ENCODE measurements at places on chromosomes 6 and 20.

- no peak for DNase-seq
These were observed 569.8 kb downstream of the QKI start for GRCh38 chr6:163984124-163984936.

GRCh38 chr6:104954190-104954797, 2.6 kb upstream of the LIN28B start:
- no peak for DNase-seq

DNA sequence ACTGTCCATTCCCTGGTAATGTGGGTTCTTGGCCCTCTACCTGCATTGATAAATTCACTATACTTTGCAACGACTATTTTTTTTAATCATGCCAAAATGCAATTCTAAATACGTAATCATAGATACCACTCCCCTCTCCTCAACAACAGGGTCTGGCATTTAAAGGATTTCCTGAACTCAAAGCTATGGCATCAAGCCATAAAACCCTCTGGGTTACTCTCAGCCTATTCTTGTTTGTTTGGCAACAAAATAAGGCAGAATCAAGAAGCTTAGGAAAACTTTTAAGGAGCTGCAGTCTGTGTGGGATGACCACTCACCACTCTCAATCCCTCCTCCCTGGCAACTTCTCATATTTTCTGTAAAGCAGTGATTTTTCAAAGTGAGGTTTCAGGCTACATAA, 669.9 kb upstream of the ID4 start:
- no peak for DNase-seq

DNA sequence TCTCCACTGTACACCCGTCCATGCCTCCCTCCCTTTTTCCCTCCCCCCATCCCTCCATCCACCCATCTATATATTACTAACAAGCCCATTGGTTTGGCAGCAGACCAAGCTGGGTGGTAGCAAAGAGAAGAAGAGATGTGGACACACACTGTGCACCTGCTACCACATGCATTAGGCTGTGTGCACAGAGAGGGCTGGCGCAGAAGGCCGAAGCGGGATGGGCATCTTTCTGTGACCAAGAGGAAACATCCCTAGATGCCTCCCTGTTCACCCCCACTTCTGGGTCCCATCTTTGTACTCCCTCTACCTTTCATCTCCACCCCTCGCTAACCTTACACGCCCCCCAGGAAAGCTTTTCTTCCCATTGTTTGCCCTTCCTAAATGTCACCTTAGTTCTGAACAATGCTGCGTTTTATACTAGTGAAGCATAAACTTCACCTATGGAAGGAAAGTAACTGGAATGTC, 64.9 kb upstream of the AFDN start:
- no peak for DNase-seq

DNA sequence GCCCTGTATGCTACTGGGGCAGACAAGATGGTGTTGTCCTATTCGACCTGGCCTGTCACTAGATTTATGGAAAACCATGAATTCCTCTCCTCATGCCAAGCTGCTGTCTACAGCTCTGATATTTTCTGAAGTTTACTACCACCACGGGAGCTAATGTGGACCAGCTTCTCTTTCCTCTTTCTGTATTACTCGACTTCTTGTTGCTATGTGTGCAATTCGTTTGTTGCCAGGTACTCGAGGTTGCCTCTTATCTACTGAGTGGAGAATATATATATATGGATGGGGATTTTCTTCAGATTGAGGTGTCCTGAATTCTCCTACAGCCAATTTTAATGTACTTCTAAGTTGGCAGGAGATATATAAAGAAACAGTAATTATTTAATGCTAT, 34.7 kb downstream of the MAN1A1 start:
- DNase-seq: no peak

DNA sequence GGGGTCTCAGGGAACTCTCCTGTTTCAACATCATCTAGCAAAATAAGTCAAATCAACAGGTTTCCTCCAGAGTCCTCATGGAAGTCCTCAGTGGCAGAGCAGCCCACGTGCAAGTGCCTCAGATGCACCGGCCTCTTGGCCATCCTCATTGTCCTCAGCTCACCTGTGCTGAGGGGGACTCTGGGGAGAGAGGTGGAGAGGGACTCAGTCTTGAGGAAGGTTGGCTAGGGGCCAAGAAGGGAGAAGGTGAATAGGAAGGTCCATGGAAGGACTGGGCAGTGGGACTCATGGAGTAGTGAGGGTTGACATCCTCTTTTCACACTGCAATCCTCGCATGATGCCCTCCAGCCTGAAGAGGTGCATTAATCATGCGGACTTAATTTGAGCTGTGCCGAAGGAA, 77.9 kb upstream of the DUSP22 start:
- no peak for DNase-seq

- no peak for DNase-seq
These were observed 85.4 kb upstream of the TNFAIP3 start for GRCh38 chr6:137781639-137782038.

GRCh38 chr6:137665342-137665934, 171.2 kb upstream of the OLIG3 start:
- DNase-seq: no peak

GRCh38 chr6:32181915-32182529, 2.0 kb downstream of the AGER start:
- DNase-seq: no peak

- no peak for DNase-seq
These were observed 86.3 kb downstream of the SLC22A23 start for GRCh38 chr6:3370361-3371221.

- DNase-seq: no peak
These were observed 112.0 kb downstream of the LAMP5 start for GRCh38 chr20:9626357-9626756.

GRCh38 chr6:27777126-27777525, 135.1 kb downstream of the OR2B2 start:
- DNase-seq: no peak

GRCh38 chr20:46994341-46994740, 99.7 kb downstream of the EYA2 start:
- DNase-seq: peak; percentile 58

DNA sequence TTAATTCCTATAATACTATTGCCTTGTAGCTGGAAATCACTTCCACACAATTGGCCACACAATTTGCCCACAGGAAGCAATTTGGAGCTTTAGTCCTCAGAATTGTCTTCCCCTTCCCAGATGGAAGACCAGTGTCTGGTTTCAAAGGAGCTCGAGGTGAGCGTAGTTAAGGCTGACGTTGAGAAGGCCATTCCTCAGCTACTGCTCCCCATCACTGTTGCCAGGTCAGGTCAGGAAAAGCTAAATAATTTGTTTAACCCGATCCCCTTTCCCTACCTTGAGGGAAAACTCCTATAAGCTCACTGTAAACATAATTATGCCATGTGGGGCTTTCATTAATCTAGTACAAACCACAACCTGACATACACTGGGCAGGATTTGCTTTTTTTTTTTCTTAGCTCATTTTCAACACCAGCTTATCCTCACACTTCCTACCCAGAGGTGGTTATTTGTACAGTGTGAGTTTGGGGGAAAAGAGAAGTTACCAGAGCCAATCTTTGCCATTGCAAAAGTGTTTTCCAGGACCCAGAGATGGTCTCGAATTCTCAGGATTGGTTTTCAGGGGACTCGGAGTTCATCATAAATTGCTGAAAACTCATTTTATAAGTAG, 242.7 kb downstream of the CLIC5 start:
- no peak for DNase-seq

- DNase-seq: no peak
These were observed 543.6 kb upstream of the CITED2 start for GRCh38 chr6:139917951-139918630.

GRCh38 chr20:20231528-20232298, 136.2 kb upstream of the INSM1 start:
- DNase-seq: no peak

- DNase-seq: no peak
These were observed 49.9 kb downstream of the GFRAL start for GRCh38 chr6:55377150-55377549.

GRCh38 chr20:52874241-52874640, 97.9 kb upstream of the TSHZ2 start:
- no peak for DNase-seq

DNA sequence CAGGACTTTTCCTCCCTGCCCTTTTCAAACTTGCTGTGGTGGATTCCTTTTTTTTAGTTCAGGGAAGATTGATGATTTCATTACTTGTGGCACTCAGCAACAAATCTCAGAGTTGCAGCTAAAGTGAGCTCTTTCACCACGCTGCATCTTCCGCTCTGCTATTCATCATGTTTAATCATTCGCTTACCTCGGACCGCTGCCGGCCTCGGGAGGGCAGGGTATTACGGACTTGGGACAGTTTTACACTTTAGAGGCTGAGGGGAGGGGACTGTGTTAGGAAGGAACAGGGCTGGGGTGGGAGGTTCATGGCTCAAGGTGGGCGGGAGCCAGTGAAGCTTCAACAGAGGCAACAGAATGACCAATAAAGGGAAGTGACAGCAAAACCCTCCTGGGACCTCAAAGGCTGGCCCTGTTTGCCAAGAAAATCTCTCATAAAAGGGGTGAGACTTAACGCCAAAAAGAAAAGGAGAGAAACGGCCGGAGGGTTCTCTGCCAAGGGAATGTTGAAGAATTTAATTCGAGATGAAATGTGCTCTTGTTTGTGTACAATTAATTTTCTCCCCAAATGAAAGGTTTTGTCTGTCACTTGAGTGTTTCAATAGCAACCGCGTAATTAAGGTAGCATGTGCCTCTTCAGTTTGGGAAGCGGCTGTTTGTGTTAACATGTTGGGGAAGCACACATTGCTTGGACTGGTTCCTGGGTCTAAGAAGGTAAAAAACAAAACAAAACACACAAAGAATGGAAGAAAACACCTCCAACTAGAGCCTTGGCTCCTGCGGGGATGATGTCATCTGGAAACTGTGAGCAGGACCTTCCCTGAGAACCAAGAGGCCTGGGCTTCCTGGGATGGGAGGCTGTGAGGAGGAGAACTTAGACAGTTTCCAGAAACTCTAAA, 72.5 kb upstream of the SULF2 start:
- no peak for DNase-seq

GRCh38 chr6:40910260-40910893, 128.6 kb downstream of the UNC5CL start:
- DNase-seq: no peak

- DNase-seq: no peak
These were observed 197.8 kb upstream of the HDDC2 start for GRCh38 chr6:125499535-125499934.

GRCh38 chr6:90186637-90187371, 109.8 kb downstream of the BACH2 start:
- no peak for DNase-seq

- no peak for DNase-seq
These were observed 134.4 kb upstream of the ASCC3 start for GRCh38 chr6:101015541-101015940.

- no peak for DNase-seq
These were observed 48.0 kb upstream of the STXBP5 start for GRCh38 chr6:147156218-147156617.

GRCh38 chr6:149389509-149390297, 10.4 kb upstream of the SUMO4 start:
- DNase-seq: no peak

DNA sequence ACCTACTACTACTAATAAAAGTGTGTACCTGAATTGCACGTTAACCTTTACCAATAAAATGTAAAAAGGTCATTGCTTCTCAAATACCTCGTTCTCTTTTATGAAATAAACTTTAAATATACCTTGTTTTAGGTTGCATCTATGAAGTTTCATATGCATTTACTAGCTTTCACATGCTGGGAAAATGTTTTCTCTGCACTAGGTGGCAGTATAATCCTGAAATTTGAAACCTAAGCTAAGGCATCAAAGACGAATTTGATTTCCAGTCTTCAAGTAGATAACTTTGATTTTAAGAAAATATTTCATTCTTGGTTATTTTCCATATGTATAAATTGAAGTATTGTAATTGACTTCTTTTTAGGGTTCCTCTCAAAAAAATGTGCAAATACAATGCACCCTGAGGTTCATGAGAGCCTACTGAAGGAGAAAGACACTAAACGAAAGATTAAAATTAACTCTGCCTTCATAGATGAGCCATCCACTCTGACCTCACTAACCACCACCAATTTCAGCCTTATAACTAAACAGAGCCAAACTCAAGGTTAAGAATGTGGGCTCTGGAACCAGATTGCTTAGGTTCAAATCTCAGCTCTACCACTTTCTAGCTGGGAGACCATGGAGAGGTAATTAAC, 7.3 kb upstream of the COL9A1 start:
- DNase-seq: no peak

GRCh38 chr6:32609731-32610640, 20.3 kb upstream of the HLA-DRB1 start:
- no peak for DNase-seq

DNA sequence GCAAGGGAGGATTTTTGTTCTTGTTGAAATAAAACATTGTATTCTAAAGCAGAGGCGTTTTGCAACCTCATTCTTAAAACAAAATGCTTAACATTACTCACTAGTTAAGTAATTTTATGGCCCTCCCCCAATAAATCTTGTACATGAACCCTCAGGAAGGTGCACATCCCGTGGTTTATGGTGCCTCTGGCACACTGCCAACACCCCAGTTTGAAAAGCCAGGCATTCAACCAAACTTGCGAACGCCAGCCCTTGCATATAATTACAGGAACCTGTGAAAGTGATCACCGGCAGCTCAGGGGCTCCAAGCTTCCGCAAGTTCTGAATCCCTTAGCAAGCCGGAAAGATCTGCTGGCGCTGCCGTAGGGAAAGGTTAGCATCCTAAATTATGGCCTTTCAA, 1109.0 kb upstream of the FLRT3 start:
- DNase-seq: no peak

DNA sequence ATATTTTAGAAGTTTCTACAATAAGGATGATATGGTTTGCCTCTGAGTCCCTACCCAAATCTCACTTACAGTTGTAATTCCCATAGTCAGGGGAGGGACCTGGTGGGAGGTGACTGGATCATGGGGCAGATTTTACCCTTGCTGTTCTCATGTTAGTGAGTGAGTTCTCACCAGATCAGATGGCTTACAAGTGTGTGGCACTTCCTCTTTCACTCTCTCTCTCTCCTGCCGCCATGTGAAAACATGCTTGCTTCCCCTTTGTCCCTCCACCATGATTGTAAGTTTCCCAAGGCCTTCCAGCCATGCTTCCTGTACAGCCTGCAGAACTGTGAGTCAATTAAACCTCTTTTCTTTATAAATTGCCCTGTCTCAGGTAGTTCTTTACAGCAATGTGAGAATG, 527.5 kb upstream of the ID4 start:
- DNase-seq: no peak

DNA sequence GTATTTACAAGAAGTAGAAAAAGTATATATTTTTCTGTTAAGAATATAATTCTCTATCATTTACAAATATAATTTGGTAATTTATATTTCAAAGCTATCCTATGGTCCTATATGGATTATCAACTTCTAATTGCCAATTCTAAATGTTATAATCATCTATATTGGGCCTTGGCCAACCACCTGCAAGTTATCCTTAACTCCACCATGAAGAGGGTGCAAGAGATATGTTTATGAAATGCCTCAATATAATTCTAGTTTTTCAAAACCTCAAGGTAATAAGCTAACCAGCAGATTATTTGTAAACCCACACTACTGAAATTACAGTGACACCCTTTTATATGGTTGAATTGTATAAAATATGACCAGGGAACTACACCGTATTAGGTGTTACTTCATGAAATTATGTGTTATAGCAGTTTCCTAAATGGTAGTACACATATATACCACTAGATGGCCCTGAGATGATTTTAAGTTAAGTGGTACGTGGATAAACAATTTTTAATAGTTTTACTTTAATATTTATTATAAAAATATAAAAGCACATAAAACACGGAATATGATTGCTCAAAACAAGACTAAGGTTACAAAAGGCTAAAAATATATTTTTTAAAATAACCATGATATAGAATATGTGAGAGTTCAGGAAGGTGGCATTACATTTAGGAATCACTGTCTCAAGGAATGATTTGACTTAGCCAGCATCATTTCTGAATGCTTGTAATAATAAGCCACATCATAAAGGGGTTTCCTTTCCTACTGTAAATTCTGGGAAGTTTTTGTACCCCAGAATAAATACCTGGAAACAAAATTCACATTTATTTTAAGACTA, 9.8 kb upstream of the PNISR start:
- DNase-seq: no peak

Measured in stimulated activated CD4-positive, alpha-beta T cell treated with anti-CD3 and anti-CD28 coated beads, Interleukin-15, amount 100 ng/mL, for 48 hours (primary cell).